ENCODE measurements at places on chromosomes 1 and 21. TPM values are rescaled to one million over a fixed set of nuclear protein-coding genes. Genes with fewer than 3 reads are reported as not detected.

Gene GNPAT
- total RNA-seq = 105 TPM

Gene PODN
- total RNA-seq = not detected

Gene NLRP3
- 0.09 TPM for total RNA-seq

Gene KRTAP12-1
- not detected for total RNA-seq

All from neural progenitor cell (in vitro differentiated cells).